ENCODE measurements at places on chromosomes 1 and 21.

DNA sequence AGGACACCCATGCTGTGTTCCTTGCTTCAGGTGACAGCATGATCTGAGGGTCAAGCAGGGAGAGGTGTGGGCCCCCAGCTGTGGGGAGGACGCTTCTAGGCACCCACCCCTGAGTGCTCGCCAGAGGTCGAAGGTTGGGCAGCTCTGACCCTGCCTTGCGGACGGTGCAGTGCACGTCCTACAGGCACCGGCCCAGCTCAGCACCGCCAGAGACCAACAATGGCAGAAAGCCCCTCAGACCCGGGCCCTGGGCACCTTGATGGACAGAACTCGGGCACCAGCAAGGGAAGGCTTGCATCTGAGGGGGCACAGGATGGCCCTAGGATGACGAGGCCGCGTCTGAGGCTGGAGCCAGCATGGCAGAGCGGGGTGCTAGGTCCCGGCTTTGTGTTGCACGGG is 24.7 kb downstream of the NADK start:
- peaks cover 53% of the 10 kb centered on the region for H3K36me3 ChIP-seq
- no peak overlapping the region for H3K27ac ChIP-seq
- H3K4me3 ChIP-seq = no peak overlapping the region
- DNase-seq = no peak
- H3K4me1 ChIP-seq = no peaks in the 10 kb centered on the region
- no peaks in the 10 kb centered on the region for H3K27me3 ChIP-seq

DNA sequence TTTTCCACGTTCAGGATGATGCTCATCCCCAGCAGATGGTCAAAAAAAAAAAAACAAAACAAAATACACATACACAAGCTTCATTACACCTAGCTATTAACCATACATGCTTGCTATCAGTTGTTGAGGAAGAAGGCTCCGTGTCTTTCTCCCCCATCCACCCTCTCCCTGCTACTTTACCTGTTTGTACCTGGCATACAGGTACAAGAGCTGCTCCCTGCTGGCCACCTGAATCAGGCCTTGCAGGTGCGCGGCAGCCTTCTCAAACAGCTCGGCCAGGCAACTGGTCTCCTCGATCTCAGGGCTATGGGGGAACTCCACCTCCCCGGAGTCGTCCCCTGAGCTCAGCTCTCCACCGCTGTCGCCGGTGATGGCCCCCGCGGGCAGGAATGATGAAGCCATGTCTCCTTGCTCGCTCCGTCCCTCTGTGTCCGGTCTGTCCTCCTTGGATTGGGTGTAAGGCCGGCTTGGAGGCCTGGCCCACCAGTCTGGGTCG is 464 bp downstream of the ACBD6 start:
- no peaks in the 10 kb centered on the region for H3K27me3 ChIP-seq
- H3K4me3 ChIP-seq = peak overlapping the region; percentile 95
- DNase-seq = peak; percentile 90
- peaks cover 12% of the 10 kb centered on the region for H3K36me3 ChIP-seq
- no peaks in the 10 kb centered on the region for H3K4me1 ChIP-seq

DNA sequence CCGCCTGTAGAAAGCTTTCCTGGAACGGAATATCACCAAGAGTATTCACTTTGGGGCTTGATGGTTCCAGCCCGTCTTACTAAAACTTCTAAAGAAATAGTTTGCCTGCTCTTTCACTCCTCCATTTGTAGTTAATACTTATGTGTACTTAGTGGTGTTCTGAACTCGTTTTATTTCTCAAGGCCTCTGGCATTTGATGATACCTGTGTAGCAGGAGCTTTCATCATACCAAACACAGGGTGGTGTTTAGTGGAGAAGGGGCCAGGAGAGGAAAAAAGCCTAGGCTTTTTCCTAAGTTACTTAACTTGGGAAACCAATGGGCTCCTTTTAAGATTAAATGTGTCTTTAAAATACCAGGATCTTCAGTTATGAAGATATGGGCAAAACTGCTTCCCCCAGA is 74.3 kb downstream of the RPS6KA1 start:
- H3K4me3 ChIP-seq = no peak overlapping the region
- H3K4me1 ChIP-seq = no peaks in the 10 kb centered on the region
- no peaks in the 10 kb centered on the region for H3K36me3 ChIP-seq

DNA sequence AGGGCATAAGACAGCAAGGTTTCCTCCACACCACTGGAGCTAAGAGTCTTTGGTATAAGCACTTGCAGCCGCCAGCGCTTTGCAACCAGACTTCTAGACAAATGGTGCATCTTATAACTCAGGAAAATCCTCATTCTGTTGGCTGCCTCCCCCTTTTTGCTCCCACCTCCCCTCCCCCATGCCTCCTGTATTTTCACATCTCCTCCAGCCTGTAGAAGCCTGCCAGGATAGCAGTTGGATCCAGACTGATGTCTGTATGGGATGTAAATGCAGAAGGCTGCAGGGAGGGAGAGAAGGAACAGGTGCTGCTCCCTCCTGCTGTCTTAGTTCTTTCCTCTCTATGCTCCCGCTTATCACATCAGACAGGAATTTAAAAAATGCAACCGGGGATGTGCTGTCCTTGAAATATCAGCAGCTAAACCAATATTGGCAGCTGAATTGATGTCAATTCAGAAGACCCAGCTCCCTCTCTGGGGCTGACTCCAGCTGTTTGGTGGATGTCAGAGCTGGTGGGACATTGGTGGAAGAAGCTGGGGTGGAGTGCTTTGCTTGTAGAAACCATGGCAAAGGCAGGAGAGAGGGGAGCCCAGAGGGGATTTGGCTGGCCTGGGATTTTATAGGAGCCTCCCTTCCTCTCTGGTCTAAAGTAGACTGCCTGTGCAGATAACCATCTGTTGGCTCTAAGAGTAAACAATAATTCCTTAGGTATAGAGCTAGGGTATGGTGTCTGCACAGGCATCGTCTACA is 53.5 kb downstream of the NFASC start:
- H3K36me3 ChIP-seq = no peaks in the 10 kb centered on the region
- no peak overlapping the region for H3K4me3 ChIP-seq
- no peaks in the 10 kb centered on the region for H3K27me3 ChIP-seq
- peaks cover 33% of the 10 kb centered on the region for H3K4me1 ChIP-seq

DNA sequence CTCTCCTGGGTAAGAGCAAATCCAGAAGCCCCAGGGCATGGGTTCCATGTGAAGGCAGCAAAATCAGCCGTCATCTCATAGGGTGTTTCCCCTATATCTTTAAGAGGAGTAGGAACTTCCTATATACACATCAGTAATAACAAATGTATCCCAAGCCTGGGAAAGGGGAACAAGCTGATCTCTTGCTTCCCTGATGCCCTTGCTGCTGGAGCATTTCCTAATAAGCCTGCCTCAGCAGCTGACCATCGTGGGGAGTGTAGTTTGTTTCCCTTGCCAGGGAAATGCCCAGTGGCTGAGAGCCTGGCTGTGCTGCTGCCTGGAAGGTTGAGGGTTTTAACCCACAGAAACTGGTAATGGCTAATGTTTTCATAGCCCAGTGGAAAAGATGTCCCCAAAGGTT is 177.0 kb downstream of the NPHP4 start:
- H3K27ac ChIP-seq = no peak overlapping the region
- peaks cover 5% of the 10 kb centered on the region for H3K36me3 ChIP-seq
- DNase-seq = no peak
- no peak overlapping the region for H3K4me3 ChIP-seq
- no peaks in the 10 kb centered on the region for H3K27me3 ChIP-seq

- no peaks in the 10 kb centered on the region for H3K4me1 ChIP-seq
- H3K4me3 ChIP-seq = peak overlapping the region; percentile 79
- peak; percentile 94 for DNase-seq
Measured at GRCh38 chr1:205543351-205544301, 39.2 kb downstream of the CDK18 start.

DNA sequence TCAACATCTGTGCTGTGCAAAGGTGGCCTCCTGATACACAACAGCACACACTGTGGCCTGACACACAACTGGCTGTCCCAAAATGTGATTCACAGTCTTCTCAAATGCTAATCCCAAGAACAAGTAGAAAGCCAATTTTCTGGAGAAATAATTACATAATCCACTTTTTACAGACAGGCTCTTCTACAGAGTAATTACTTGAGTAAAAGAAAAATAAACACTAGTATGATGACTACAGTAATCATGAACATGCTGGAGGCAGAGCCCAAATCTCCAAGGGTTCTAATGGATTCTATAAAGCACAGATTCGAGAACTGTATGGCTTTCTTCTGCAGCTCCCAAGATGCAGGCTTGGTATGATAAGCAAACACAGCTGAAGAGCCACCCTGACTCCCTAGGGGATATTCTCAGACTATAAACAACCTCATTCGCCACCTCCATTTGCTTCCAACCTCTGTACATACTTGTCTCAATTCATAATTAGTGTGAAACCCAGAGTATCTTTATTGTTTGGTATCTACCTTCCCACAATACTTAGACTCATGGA is 81.9 kb downstream of the SIPA1L2 start:
- H3K4me3 ChIP-seq = no peak overlapping the region
- no peaks in the 10 kb centered on the region for H3K36me3 ChIP-seq
- no peak for DNase-seq
- peaks cover 13% of the 10 kb centered on the region for H3K4me1 ChIP-seq
- H3K27ac ChIP-seq = no peak overlapping the region
- no peaks in the 10 kb centered on the region for H3K27me3 ChIP-seq

DNA sequence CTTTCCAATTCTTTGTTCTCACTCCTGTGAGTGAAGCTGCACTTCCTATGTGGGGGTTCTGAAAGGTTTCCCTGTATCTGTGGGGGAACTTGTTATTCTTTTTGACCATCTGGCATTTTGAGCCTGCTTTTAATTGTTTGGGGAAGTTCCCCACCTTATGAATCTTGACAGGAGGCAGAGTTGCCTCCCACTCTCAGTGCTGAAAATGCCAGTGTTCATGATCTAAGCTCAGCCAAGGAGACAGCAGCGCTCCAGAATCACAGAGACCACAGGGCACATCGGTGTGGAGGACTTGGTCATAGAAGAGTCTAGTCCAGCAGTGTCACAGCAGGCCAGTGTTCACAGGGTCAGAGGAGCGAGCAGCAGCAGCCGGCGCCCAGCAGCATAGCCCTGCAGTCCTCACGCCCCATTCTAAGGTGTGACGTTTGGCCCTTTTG is 63.8 kb upstream of the PRDX6 start:
- no peak for DNase-seq
- H3K27me3 ChIP-seq = no peaks in the 10 kb centered on the region
- H3K36me3 ChIP-seq = no peaks in the 10 kb centered on the region
- no peaks in the 10 kb centered on the region for H3K4me1 ChIP-seq
- H3K27ac ChIP-seq = no peak overlapping the region
- no peak overlapping the region for H3K4me3 ChIP-seq

- no peak overlapping the region for H3K27ac ChIP-seq
- no peak for DNase-seq
- H3K27me3 ChIP-seq = no peaks in the 10 kb centered on the region
Measured at GRCh38 chr1:21764615-21765423, 18.1 kb downstream of the USP48 start.

DNA sequence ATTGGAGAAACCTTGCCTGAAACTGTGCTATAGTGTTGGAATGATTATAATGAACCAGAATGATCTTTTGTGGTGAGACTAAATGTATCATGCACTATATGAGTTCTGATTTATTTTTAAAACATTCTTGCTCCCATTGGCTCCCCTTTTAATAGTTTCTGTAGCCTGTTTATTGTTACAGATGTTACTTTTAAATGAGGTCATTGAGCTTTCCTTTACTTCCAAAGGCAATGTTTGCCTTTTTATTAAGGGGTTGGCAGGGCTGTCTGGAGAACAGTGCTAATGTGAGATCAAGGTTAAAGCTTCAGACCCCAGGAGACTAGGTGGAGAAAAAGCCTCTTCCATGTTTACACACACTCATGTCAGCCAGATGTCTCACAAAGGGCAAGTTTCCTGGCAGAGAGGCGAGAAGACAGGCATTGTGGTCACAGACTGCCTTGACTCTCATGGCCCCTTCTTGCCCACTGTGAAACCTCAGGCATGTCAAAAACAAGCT is 120.6 kb upstream of the RAVER2 start:
- no peaks in the 10 kb centered on the region for H3K27me3 ChIP-seq
- no peak overlapping the region for H3K4me3 ChIP-seq
- no peak for DNase-seq
- H3K36me3 ChIP-seq = no peaks in the 10 kb centered on the region
- H3K4me1 ChIP-seq = no peaks in the 10 kb centered on the region

- no peaks in the 10 kb centered on the region for H3K36me3 ChIP-seq
- H3K27ac ChIP-seq = no peak overlapping the region
- H3K4me3 ChIP-seq = no peak overlapping the region
Measured at GRCh38 chr1:7726623-7727022, 44.5 kb upstream of the VAMP3 start.

- H3K4me3 ChIP-seq = no peak overlapping the region
- DNase-seq = no peak
- no peaks in the 10 kb centered on the region for H3K36me3 ChIP-seq
- no peak overlapping the region for H3K27ac ChIP-seq
Measured at GRCh38 chr1:25095635-25096200, 136.6 kb downstream of the SYF2 start.

- no peak overlapping the region for H3K27ac ChIP-seq
- no peaks in the 10 kb centered on the region for H3K27me3 ChIP-seq
- DNase-seq = no peak
- H3K36me3 ChIP-seq = no peaks in the 10 kb centered on the region
Measured at GRCh38 chr1:232568331-232568852, 61.5 kb downstream of the SIPA1L2 start.

DNA sequence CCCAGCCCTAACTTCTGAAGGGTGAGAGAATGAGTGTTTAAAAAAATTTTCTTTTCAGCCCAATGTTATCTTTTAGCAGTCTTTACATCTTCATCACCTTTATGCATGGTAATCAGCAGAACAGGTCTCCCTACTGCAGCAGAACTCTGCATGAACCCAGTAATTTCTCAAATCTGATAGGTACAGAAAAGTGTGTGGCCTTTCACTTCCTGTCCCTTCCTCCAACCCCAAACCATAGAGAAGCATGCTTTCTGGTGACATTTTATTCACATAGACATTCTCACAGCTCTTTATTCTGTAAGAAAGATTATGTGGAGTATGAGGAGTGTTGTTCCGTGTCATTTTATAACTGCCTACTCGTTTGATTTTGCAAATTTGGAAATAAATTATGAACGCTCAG is 68.6 kb downstream of the RPAP2 start:
- no peaks in the 10 kb centered on the region for H3K27me3 ChIP-seq
- H3K27ac ChIP-seq = no peak overlapping the region
- H3K4me1 ChIP-seq = no peaks in the 10 kb centered on the region
- H3K36me3 ChIP-seq = peaks cover 4% of the 10 kb centered on the region
- no peak overlapping the region for H3K4me3 ChIP-seq

- H3K4me3 ChIP-seq = no peak overlapping the region
- no peaks in the 10 kb centered on the region for H3K4me1 ChIP-seq
- no peak overlapping the region for H3K27ac ChIP-seq
- DNase-seq = no peak
- H3K27me3 ChIP-seq = no peaks in the 10 kb centered on the region
- peaks cover 13% of the 10 kb centered on the region for H3K36me3 ChIP-seq
Measured at GRCh38 chr1:32592943-32593342, 53.7 kb downstream of the ZBTB8A start.

Data from H9 (cell line).